ENCODE measurements at places on chromosomes 12 and 14. TPM values are rescaled to one million over a fixed set of nuclear protein-coding genes. Genes with fewer than 3 reads are reported as not detected.

DNA sequence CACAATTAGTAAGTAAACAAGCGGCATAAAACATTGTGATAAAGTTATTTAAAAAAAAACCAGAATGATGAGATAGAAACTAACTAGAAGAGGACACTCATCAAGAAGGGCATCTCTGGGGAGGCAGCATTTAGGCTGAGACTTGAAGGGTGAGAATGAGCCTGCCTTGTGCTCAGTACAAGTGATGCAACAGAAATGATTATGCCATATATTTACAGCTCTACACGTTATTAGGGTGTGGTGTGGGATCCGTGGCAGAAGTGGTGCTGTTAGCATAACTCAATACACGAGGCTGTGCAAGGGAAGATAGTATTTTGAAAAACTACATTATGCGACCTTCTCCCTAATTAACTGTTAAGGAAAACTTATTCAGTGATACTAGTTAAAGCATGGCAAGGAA is 178.5 kb upstream of the ATF7IP start:
- no peak overlapping the region for H3K4me3 ChIP-seq
- H3K27ac ChIP-seq, result no peak overlapping the region
- H3K27me3 ChIP-seq, result peaks cover 36% of the 10 kb centered on the region
- no peaks in the 10 kb centered on the region for H3K4me1 ChIP-seq
- no peak for DNase-seq

DNA sequence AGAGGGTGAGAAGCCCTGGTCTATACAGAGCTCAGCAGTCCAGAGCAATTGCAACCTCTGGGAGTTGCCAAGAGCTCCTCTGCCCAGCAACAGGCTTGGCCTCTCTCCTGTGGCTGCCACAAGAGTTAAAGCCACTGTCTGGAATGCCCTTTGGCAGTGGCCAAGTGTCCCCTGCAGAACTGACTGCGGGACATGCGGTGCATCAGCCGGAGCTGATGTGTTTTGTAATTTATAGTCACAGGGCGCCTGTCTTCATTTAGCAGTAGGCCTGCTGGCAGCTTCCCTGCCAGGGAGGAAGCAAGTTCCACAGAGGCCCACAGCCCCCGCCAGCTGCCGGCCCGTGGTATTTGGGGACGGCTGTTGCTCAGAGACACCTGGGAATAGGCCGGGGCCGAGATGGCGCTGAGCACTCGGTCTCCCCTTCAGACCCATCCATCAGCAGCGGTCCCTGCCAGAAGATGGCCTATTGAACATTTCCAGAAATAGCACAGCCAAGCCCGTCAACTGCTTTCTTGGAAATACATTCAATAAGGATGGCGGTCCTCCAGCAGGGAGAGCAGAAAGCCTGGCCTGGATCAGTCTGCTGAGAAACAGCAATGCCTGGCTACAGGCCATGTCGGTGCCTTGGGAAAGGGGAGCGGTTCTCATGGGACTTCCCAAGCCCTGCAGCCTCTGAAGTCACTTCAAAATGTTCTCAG is 217.4 kb downstream of the CRADD start:
- H3K4me1 ChIP-seq, result peaks cover 46% of the 10 kb centered on the region
- peak; percentile 88 for DNase-seq
- H3K4me3 ChIP-seq, result peak overlapping the region; percentile 46
- H3K27me3 ChIP-seq, result no peaks in the 10 kb centered on the region
- no peaks in the 10 kb centered on the region for H3K36me3 ChIP-seq

DNA sequence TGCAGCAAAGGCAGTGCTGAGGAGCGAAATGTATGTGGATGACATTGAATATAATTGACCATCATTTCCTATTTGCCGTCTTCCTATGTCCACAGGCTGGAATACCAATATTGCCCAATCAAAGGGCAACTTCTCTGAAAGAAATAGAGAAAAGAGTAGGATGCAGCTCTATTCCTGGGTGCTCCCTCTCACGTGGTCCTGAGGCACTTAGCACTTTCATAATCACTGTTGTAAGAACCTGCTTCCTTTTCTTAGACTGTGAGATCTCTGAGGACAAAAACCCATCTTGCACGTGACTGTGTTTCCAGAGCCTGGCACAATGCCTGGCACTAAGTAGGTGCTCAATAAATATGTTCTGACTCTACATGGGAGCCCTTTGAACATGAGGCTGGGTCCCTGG is 122.7 kb upstream of the CPM start:
- no peaks in the 10 kb centered on the region for H3K4me1 ChIP-seq
- H3K36me3 ChIP-seq, result no peaks in the 10 kb centered on the region
- H3K4me3 ChIP-seq, result no peak overlapping the region
- no peak overlapping the region for H3K27ac ChIP-seq

GRCh38 chr12:51846271-51846691 is 2.2 kb downstream of the FIGNL2 start:
- peak overlapping the region; percentile 80 for H3K27ac ChIP-seq
- H3K27me3 ChIP-seq, result peaks cover 77% of the 10 kb centered on the region
- peak overlapping the region; percentile 75 for H3K4me3 ChIP-seq
- H3K36me3 ChIP-seq, result no peaks in the 10 kb centered on the region

- no peaks in the 10 kb centered on the region for H3K4me1 ChIP-seq
- DNase-seq, result no peak
- H3K27ac ChIP-seq, result no peak overlapping the region
- H3K4me3 ChIP-seq, result no peak overlapping the region
These were observed 748.3 kb downstream of the C12orf50 start for GRCh38 chr12:87280893-87281292.

GRCh38 chr12:132152411-132152821 is 8.2 kb downstream of the NOC4L start:
- peak; percentile 7 for DNase-seq
- peaks cover 10% of the 10 kb centered on the region for H3K4me1 ChIP-seq
- H3K36me3 ChIP-seq, result peaks cover 18% of the 10 kb centered on the region
- H3K27me3 ChIP-seq, result no peaks in the 10 kb centered on the region
- no peak overlapping the region for H3K4me3 ChIP-seq

DNA sequence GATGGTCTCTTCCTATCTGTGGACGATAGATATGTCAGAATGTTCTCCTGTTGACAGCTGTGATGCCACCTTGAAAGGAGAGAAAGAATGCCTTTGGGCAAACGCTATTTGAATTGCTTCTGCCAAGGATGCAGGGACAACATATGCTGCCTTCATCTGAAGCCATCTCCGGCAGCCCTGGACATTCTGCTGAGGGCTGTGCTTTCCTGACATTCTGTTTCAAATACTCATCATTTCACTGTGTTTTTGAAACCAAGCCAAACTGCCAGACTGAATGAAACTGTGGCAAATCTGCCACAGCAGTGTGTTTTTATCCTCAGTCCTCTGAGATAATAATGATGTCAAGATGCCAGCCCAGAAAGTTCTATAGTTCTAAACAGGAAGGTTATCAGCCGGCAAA is 85.8 kb upstream of the BCAT1 start:
- no peaks in the 10 kb centered on the region for H3K36me3 ChIP-seq
- DNase-seq, result no peak
- no peaks in the 10 kb centered on the region for H3K27me3 ChIP-seq

DNA sequence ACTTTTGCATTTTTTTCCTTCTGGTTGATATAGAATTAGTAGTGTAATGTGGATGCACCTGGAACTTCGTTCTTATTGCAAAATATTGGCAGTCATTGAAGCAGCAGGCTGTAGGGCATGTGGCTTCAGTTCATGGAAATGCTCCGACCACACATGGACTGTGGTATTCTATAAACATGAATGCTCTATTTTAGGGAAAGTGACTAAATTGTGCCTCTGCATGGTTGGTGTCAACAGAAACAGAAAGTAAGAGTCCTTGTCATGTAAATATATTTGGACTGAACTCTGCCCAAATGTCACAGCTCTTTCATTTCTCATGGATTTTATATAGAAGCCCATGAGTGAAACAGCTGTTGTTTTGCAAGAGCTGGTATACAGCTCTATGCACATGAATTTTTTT is 917.0 kb downstream of the LRFN5 start:
- no peak overlapping the region for H3K4me3 ChIP-seq
- no peak for DNase-seq
- H3K4me1 ChIP-seq, result no peaks in the 10 kb centered on the region
- H3K27ac ChIP-seq, result no peak overlapping the region

DNA sequence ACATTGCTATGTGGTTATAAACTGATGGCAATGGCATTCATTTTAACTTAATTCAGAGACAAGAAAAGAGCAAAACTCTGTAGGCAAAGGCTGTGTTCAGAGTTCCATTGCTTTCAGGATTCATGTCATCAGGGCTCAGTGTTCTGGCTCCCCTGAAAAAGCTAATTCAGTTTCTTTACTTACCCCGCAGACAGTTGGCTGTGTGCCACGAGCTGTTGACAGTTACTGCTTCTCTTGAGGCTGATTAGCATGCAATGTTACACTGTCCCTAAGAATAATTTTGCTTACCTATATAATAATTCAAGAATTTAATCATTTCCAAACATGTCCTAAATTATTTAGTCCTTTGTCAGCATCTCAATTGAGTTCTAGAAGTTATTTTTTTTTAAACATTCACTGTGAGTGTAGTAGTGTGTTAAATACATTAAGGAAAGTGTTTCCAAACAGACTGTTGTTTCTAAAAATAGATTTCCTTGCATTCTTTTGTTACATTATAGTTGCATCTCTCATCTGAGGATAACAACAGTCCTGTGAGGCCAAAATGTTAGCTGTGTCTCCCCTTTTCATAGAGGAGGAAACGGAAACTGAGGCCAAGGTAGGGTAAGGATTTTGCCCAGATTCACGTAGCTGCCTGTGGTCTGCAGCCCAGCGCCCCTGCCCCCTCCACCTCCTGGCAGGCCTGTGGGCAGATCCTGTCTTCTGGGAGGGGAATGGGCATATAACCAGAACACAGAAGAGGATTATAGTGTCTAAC is 98.6 kb downstream of the PELI2 start:
- DNase-seq, result peak; percentile 54
- peaks cover 62% of the 10 kb centered on the region for H3K4me1 ChIP-seq
- H3K27me3 ChIP-seq, result no peaks in the 10 kb centered on the region
- H3K27ac ChIP-seq, result no peak overlapping the region

- no peaks in the 10 kb centered on the region for H3K27me3 ChIP-seq
- H3K4me3 ChIP-seq, result no peak overlapping the region
- H3K4me1 ChIP-seq, result peaks cover 25% of the 10 kb centered on the region
- peaks cover 18% of the 10 kb centered on the region for H3K36me3 ChIP-seq
- no peak overlapping the region for H3K27ac ChIP-seq
- no peak for DNase-seq
These were observed 82.2 kb downstream of the PLEKHG7 start for GRCh38 chr12:92784797-92785562.

- H3K4me1 ChIP-seq, result peaks cover 51% of the 10 kb centered on the region
- no peak for DNase-seq
- no peaks in the 10 kb centered on the region for H3K36me3 ChIP-seq
- H3K27ac ChIP-seq, result peak overlapping the region; percentile 82
These were observed 135.6 kb upstream of the HIF1A start for GRCh38 chr14:61559641-61560201.

DNA sequence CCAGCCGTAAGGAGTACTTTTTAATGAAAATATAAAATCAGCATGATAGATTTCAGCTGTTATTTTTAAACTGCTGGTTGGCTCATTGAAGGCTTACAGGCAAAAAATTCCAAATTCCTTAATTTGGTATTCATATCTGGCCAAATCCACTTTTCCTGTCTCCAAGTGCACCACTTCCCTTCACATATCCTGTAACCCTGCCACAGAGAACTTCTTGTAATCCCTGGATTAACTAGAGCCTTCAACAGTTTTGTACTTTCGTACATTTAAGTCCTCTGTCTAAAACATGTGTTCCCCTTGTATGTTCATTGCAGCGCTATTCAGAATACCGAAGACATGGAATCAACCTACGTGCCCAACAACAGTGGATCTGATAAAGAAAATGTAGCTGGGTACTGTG is 9.6 kb downstream of the PUS7L start:
- no peak for DNase-seq
- H3K36me3 ChIP-seq, result peaks cover 33% of the 10 kb centered on the region

- H3K36me3 ChIP-seq, result no peaks in the 10 kb centered on the region
- no peak for DNase-seq
- H3K27ac ChIP-seq, result peak overlapping the region; percentile 29
- H3K27me3 ChIP-seq, result no peaks in the 10 kb centered on the region
- H3K4me1 ChIP-seq, result peaks cover 13% of the 10 kb centered on the region
These were observed 56.1 kb upstream of the DYRK2 start for GRCh38 chr12:67592228-67593011.

- peaks cover 21% of the 10 kb centered on the region for H3K4me1 ChIP-seq
- peak overlapping the region; percentile 58 for H3K27ac ChIP-seq
- peaks cover 14% of the 10 kb centered on the region for H3K27me3 ChIP-seq
- peak overlapping the region; percentile 29 for H3K4me3 ChIP-seq
These were observed 61.5 kb downstream of the MAP1LC3B2 start for GRCh38 chr12:116620492-116621191.

- no peak for DNase-seq
- H3K27ac ChIP-seq, result peak overlapping the region; percentile 62
- peaks cover 53% of the 10 kb centered on the region for H3K4me1 ChIP-seq
These were observed 120.6 kb downstream of the PRICKLE1 start for GRCh38 chr12:42468921-42469320.

GRCh38 chr12:91983935-91984334 is 161.7 kb downstream of the BTG1 start:
- no peaks in the 10 kb centered on the region for H3K27me3 ChIP-seq
- H3K36me3 ChIP-seq, result no peaks in the 10 kb centered on the region
- no peak for DNase-seq
- peaks cover 67% of the 10 kb centered on the region for H3K4me1 ChIP-seq

DNA sequence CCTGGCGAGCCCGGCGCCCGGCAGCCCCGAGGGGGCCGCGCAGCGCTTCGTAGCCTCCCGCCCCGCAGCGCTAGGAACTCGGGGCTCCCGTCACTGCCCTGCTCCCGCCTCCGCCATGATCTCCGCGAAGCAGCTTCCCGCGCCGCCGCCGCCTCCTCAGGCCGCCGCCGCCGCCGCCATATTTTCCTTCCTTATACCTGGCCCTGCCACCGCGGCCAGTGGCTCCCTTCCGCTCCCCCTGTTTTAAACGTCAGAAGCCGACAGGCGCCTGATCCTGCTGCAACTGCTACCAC is 286 bp downstream of the PPP4R3A start:
- peaks cover 63% of the 10 kb centered on the region for H3K4me1 ChIP-seq
- peaks cover 11% of the 10 kb centered on the region for H3K36me3 ChIP-seq
- H3K27ac ChIP-seq, result peak overlapping the region; percentile 99
- peak overlapping the region; percentile 96 for H3K4me3 ChIP-seq
- DNase-seq, result no peak
- H3K27me3 ChIP-seq, result no peaks in the 10 kb centered on the region

GRCh38 chr12:96365604-96366380 is 34.4 kb downstream of the CDK17 start:
- peak overlapping the region; percentile 20 for H3K27ac ChIP-seq
- no peak for DNase-seq
- H3K4me3 ChIP-seq, result no peak overlapping the region
- peaks cover 94% of the 10 kb centered on the region for H3K4me1 ChIP-seq

- DNase-seq, result no peak
- peaks cover 56% of the 10 kb centered on the region for H3K4me1 ChIP-seq
- H3K36me3 ChIP-seq, result no peaks in the 10 kb centered on the region
- H3K27ac ChIP-seq, result no peak overlapping the region
- H3K27me3 ChIP-seq, result no peaks in the 10 kb centered on the region
These were observed 91.3 kb downstream of the TSPAN9 start for GRCh38 chr12:3168223-3169221.

- no peak overlapping the region for H3K4me3 ChIP-seq
- H3K27ac ChIP-seq, result peak overlapping the region; percentile 5
- peaks cover 29% of the 10 kb centered on the region for H3K36me3 ChIP-seq
- peaks cover 14% of the 10 kb centered on the region for H3K4me1 ChIP-seq
These were observed 72.5 kb downstream of the LGMN start for GRCh38 chr14:92675976-92676375.

Gene RASSF3
- total RNA-seq, result 102 TPM

Gene PIANP
- total RNA-seq, result 0.41 TPM

Gene LGMN
- total RNA-seq, result 100 TPM

Gene C12orf54
- total RNA-seq, result not detected

Gene ACOT4
- total RNA-seq, result 0.77 TPM

Gene IL31
- not detected for total RNA-seq

Gene SLC35F4
- not detected for total RNA-seq
